ENCODE measurements at places on chromosomes 2 and 18. TPM values are rescaled to one million over a fixed set of nuclear protein-coding genes. Genes with fewer than 3 reads are reported as not detected.

Gene NT5DC4
- not detected for total RNA-seq

Gene FEV
- total RNA-seq = not detected

Gene BMP10
- not detected for total RNA-seq

Gene TMEFF2
- not detected for total RNA-seq

Gene SPDYA
- total RNA-seq = 1.1 TPM

Gene CIB4
- not detected for total RNA-seq

Gene ABCG8
- total RNA-seq = not detected

Gene GCG
- not detected for total RNA-seq

Gene POMC
- 4.2 TPM for total RNA-seq

Gene ALPI
- not detected for total RNA-seq
